ENCODE measurements at places on chromosomes 5 and 9. TPM values are rescaled to one million over a fixed set of nuclear protein-coding genes. Genes with fewer than 3 reads are reported as not detected.

Gene PCDHA6
- 4.6 TPM for total RNA-seq

Gene FLT4
- total RNA-seq, result 17.3 TPM

Gene TMEM174
- total RNA-seq, result not detected

DNA sequence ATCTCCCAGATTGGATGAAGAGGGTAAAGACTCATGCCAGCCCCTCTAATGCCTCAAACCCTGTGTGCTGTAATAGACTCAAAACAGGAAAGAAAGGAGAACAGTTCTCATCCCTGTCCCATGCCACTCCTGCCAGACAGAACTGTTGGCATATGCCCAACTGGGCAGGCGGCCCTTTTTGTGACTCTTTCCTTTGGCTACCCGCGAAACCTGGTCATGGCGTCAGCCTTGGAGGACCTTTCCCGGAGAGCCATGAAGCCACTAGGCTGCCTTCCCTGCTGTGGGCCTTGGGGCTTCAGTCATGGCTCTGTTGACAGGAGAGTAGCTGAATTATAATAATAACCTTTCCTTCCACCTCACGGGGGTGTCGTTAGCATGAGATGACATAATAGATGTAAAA, 75.9 kb upstream of the SEMA6A start:
- H3K27me3 ChIP-seq, result no peaks in the 10 kb centered on the region
- no peak for DNase-seq
- H3K4me1 ChIP-seq, result peaks cover 51% of the 10 kb centered on the region
- H3K36me3 ChIP-seq, result no peaks in the 10 kb centered on the region

DNA sequence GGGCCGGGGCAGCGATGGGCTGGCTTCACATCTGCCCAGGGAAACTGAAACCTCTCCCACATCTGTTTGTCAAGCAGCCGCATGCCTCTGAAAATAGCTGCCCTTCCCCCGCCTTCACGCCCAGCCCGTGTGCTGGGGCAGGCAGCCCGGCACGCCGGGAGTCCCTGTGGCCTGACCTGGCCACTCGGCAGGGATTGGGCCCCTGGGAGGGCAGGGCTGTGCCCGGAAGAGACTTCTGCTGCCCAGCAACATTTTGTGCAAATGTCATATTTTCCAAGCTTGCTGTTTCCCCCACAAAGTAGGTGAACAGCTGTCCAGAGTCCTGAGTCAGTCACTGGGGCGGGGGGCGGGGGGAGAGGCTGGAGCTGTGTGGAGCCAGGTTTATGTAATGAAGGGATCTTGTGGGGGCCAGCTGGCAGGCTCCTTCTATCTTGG, 8.2 kb downstream of the COL27A1 start:
- H3K27ac ChIP-seq, result no peak overlapping the region
- no peaks in the 10 kb centered on the region for H3K36me3 ChIP-seq
- peaks cover 25% of the 10 kb centered on the region for H3K4me1 ChIP-seq

GRCh38 chr5:123651234-123651633, 139.3 kb downstream of the CSNK1G3 start:
- H3K36me3 ChIP-seq, result no peaks in the 10 kb centered on the region
- H3K4me1 ChIP-seq, result no peaks in the 10 kb centered on the region
- H3K27ac ChIP-seq, result no peak overlapping the region
- H3K27me3 ChIP-seq, result no peaks in the 10 kb centered on the region
- no peak for DNase-seq

DNA sequence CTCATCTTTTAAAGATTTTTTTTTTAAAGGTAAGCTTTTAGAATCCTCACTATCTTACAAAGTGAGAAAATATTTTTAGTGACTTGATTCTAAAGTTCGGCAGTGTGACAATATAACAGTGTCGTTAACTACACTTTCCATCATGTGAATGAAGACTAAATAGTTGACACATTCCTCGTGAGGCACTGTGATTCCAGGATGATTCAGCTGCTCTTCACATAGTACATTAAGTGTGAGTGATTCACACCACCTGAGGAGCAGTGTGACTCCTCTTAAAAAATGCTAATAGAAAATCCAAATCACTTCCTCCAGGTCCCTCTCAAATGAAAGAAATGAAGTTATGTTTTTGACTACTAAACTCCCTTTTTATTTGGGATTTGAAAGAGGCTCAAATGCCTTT, 589.5 kb downstream of the GABRG2 start:
- no peaks in the 10 kb centered on the region for H3K27me3 ChIP-seq
- DNase-seq, result no peak
- H3K4me1 ChIP-seq, result peaks cover 4% of the 10 kb centered on the region
- H3K4me3 ChIP-seq, result no peak overlapping the region
- H3K27ac ChIP-seq, result no peak overlapping the region
- no peaks in the 10 kb centered on the region for H3K36me3 ChIP-seq

DNA sequence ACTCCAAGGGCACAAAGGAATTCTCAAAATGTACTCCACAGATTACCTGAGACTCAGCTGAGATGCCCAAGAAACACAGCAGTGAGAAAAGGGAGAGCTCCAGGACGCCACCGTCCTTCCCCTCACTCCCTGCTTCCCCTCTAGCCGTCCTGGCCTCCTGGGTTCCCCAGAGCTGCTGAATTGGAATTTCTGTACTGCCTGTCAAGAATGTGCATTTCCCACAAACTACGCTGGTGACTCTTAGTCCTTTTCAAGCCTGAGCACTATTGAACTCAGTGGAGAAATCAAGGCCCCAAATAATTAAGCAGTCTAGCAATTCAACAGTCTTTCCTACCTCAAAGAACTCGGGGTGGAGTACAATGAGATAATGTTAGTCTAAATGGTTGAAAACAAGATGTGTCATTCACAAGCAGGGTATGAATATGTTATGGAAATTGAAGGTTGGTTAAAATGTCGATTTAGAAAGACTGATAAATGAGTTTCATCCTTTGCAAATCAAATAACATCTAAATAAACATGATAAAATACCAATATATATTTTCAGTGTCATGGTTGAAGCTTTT, 153.2 kb downstream of the MED27 start:
- H3K36me3 ChIP-seq, result no peaks in the 10 kb centered on the region
- H3K4me3 ChIP-seq, result no peak overlapping the region
- no peaks in the 10 kb centered on the region for H3K27me3 ChIP-seq
- H3K27ac ChIP-seq, result no peak overlapping the region

GRCh38 chr9:16322849-16323248, 547.6 kb downstream of the BNC2 start:
- H3K27ac ChIP-seq, result no peak overlapping the region
- H3K4me1 ChIP-seq, result no peaks in the 10 kb centered on the region
- no peak for DNase-seq
- H3K27me3 ChIP-seq, result no peaks in the 10 kb centered on the region
- no peaks in the 10 kb centered on the region for H3K36me3 ChIP-seq
- no peak overlapping the region for H3K4me3 ChIP-seq

- H3K4me1 ChIP-seq, result no peaks in the 10 kb centered on the region
- H3K36me3 ChIP-seq, result no peaks in the 10 kb centered on the region
- no peaks in the 10 kb centered on the region for H3K27me3 ChIP-seq
- H3K27ac ChIP-seq, result no peak overlapping the region
- DNase-seq, result peak; percentile 10
- H3K4me3 ChIP-seq, result no peak overlapping the region
Observed at GRCh38 chr9:20139763-20140290, 351.0 kb upstream of the SLC24A2 start.

DNA sequence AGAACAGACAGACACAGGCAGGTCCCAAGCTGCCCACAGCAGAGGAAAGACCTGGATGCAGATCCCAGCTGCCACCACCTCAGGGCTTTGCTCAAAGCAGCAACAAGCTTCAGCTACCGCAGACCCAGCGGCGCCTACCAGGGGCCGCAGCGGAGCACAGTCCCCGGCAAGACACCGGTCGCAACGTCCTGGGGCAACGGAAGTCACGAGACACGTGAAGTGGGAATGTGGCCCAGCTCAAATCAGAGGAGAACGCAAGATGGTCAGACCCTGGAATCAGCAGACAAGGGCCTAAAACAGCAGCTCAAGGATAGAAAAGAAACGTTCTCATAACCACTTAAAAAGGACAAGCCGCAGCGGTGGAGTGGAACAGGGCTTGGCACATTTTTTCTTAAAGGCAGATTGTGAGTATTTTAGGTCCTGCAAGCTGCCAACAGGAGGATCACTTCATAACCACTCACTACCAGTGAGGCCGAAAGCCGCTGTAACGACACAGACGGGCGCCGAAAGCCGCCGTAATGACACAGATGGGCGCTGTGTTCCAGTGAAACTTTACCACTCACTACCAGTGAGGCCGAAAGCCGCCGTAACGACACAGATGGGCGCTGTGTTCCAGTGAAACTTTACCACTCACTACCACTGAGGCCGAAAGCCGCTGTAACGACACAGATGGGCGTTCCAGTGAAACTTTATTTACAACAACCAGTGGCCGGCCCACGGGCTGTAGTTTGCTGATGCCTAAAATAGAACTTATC, 21.7 kb downstream of the SLC9A3 start:
- no peaks in the 10 kb centered on the region for H3K36me3 ChIP-seq
- H3K4me1 ChIP-seq, result no peaks in the 10 kb centered on the region
- no peak overlapping the region for H3K4me3 ChIP-seq
- peak; percentile 40 for DNase-seq

DNA sequence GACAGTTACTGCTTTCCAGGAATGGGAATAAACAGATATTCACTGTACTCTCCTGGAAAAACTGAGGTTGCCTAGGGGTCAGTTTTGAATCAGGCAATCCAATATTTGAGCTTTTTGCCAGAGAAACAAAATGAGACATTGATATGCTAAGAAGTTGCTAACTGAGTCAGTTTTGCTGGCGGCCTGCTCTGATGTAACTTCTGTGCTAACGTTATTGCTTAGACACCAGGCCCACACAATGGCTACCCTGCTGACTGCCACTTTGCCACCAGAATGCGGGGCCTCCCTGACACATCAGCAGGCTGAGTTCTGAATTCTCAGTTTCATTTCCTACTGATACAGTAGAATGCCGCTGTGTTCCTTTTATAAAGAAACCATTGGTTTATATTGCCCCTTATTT, 18.2 kb upstream of the ZNF618 start:
- peaks cover 14% of the 10 kb centered on the region for H3K4me1 ChIP-seq
- no peak overlapping the region for H3K4me3 ChIP-seq
- no peak overlapping the region for H3K27ac ChIP-seq
- peak; percentile 10 for DNase-seq
